Cerebellum (tissue), 4 donors: ENCODE measurements at places on chromosomes 2 and 18. TPM values are rescaled to one million over a fixed set of nuclear protein-coding genes. Genes with fewer than 3 reads are reported as not detected.

The NT5C1B gene
- 0.09 TPM for total RNA-seq

The ARHGAP15 gene
- total RNA-seq: 2.9 TPM

The EFR3B gene
- 31.9 TPM for total RNA-seq

The KLHL41 gene
- total RNA-seq: 2.6 TPM

The FZD7 gene
- total RNA-seq: 48.7 TPM

The HSPD1 gene
- total RNA-seq: 161 TPM

The KRTCAP3 gene
- not detected for total RNA-seq

The SP9 gene
- total RNA-seq: 0.09 TPM

The CD28 gene
- 1.00 TPM for total RNA-seq

The SERPINB5 gene
- not detected for total RNA-seq

The NAT8 gene
- total RNA-seq: not detected

The SDC1 gene
- total RNA-seq: 26.0 TPM

The NEUROD1 gene
- 69.3 TPM for total RNA-seq

The SLC4A3 gene
- total RNA-seq: 20.9 TPM

The CPO gene
- total RNA-seq: not detected

The PJVK gene
- total RNA-seq: 3.3 TPM

The MLPH gene
- 1.2 TPM for total RNA-seq

The RHOB gene
- 123 TPM for total RNA-seq

The FBXO41 gene
- 17.1 TPM for total RNA-seq

The SKOR2 gene
- total RNA-seq: 19.9 TPM

The MEMO1 gene
- 60.9 TPM for total RNA-seq

The LPIN2 gene
- total RNA-seq: 49.3 TPM

The MOGAT1 gene
- total RNA-seq: not detected

The HAAO gene
- 2.7 TPM for total RNA-seq

The ACADL gene
- 4.7 TPM for total RNA-seq

The CREG2 gene
- 8.6 TPM for total RNA-seq

The CNNM4 gene
- 8.1 TPM for total RNA-seq

The REG1B gene
- total RNA-seq: not detected

The DNAH7 gene
- total RNA-seq: 12.1 TPM

The EVX2 gene
- total RNA-seq: 0.73 TPM

The GYPC gene
- 12.8 TPM for total RNA-seq

The IL36G gene
- total RNA-seq: not detected

The RAX gene
- 2.0 TPM for total RNA-seq

The DPYSL5 gene
- 90.2 TPM for total RNA-seq

The TEKT4 gene
- total RNA-seq: 0.27 TPM

The LRATD1 gene
- total RNA-seq: 17.2 TPM

The AGXT gene
- not detected for total RNA-seq

The LYG1 gene
- 1.00 TPM for total RNA-seq

The CCL20 gene
- not detected for total RNA-seq

The STEAP3 gene
- 1.4 TPM for total RNA-seq

The TRIM43 gene
- total RNA-seq: 1.1 TPM

The ITGA4 gene
- 9.1 TPM for total RNA-seq

The GALNT14 gene
- total RNA-seq: 12.2 TPM

The CCDC85A gene
- 25.3 TPM for total RNA-seq

The PASK gene
- total RNA-seq: 17.0 TPM

The ST8SIA5 gene
- 9.4 TPM for total RNA-seq

The TANK gene
- total RNA-seq: 64.1 TPM

The IGFBP5 gene
- 60.9 TPM for total RNA-seq

The CKAP2L gene
- 7.0 TPM for total RNA-seq

The ACOXL gene
- 0.18 TPM for total RNA-seq

The RGPD8 gene
- total RNA-seq: 46.4 TPM
